ENCODE measurements at places on chromosomes 5 and 9.

DNA sequence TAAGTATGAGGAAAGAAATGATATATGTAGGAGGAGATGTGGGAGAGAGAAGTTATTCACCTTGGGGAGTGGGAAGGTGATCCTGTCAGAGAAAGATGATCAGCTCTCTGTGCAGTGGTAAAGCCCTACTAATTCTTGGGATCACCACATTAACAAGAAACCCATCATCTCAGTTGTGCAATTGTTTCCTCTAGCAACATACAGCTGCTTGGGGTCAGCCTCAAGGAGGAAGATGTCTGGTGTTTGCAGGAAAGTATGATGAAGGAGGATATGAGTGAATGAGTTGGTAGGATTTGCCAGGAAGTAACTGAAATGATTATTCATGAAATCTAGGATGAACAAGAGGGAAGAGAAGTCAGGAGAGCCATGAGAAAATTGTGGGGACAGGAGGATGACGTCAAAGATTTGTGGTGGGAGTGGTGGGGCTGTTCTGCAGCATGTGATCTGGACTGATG, 50.1 kb downstream of the TNFSF8 start:
- no peak for DNase-seq

DNA sequence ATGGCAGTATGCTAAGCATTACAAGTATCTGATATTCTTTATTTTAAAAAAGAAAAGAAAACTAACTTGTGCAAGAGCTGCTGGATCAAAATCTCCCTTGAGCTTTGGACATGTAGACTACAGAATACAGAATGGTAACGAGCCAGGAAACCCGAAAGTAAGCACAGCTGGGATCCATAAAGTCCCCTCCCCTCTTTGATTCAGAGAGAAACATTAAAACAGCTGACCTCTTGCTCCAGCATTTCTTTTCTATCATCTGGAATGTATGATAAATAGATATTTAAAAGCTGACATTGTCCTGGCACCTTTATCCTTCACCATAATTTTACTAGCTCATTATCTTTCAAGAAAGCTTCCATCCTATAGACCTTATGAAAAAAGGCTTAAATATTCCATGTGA, 28.2 kb upstream of the LPAR1 start:
- no peak for DNase-seq

DNA sequence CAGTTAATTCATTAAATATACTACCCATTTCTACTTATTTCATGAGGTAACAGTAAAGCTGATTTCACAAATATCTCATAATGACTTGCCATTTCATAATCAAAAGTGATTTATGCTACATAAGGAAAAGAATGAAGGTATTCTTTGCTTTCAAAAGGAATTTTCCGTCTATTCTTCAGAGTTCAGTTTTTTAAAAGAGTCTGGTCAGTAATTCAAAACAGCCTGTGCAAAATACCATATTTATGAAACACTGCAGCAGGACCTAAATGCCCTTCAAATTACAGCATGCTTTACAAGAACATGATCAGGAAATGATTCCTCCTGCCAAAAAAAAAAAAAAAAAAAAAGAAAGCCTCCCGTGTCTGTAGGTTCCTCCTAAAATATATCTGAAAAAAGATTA, 154.7 kb downstream of the KIAA0825 start:
- DNase-seq: no peak

GRCh38 chr5:93599399-93600120, 16.5 kb downstream of the NR2F1 start:
- no peak for DNase-seq

- DNase-seq: no peak
Observed at GRCh38 chr5:2901096-2901495, 149.6 kb upstream of the IRX2 start.

DNA sequence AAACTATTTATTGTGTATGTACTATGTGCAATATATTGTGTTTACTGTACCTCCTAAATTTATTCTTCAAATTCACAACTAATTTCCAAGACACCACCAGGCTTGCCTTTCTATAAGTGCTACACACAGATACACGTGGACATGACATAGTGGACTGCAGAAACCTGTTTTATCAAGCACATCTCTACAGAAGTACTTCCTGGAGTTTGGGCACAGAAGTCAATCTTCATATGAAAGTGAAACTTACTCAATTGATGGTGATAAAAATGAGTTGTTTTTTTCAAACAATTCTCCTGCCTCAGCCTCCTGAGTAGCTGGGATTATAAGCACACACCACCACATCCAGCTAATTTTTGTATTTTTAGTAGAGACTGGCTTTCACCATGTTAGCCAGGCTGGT, 57.6 kb downstream of the NLN start:
- DNase-seq: no peak

GRCh38 chr9:86402591-86402990, 48.4 kb upstream of the TUT7 start:
- no peak for DNase-seq

DNA sequence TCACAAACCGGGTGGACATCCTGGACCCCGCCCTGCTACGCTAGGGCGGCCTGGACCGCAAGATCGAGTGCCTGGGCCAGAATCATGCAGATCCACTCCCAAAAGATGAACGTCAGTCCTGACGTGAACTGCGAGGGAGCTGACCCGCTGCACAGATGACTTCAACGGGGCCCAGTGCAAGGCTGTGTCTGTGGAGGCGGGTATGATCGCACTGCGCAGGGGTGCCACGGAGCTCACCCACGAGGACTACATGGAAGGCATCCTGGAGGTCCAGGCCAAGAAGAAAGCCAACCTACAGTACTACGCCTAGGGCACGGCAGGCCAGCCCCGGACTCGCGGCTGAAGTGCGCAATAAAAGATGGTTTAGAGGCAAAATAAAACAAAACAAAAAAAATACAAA, 5.2 kb downstream of the SAXO1 start:
- DNase-seq: no peak

- DNase-seq: no peak
Observed at GRCh38 chr5:33445798-33446197, 5.0 kb downstream of the TARS1 start.

DNA sequence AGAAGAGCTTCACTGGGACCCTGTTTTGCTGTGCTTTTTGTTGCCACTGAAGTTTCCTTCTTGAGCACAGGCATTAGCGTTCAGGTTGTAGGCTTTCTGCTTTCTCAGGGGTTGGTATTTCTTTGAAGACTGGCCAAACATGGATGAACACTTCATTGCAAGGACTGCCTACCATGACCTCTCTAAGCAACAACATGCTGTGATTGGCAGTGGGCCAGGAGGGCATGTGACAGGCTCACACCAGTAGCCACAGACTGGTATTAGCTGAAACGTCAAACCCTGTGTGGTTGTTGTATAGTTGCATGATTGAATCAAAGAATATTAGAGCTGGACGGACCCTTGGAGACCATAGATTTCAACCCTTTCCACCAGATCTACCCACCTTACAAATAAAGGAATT, 20.0 kb upstream of the MLANA start:
- DNase-seq: no peak

DNA sequence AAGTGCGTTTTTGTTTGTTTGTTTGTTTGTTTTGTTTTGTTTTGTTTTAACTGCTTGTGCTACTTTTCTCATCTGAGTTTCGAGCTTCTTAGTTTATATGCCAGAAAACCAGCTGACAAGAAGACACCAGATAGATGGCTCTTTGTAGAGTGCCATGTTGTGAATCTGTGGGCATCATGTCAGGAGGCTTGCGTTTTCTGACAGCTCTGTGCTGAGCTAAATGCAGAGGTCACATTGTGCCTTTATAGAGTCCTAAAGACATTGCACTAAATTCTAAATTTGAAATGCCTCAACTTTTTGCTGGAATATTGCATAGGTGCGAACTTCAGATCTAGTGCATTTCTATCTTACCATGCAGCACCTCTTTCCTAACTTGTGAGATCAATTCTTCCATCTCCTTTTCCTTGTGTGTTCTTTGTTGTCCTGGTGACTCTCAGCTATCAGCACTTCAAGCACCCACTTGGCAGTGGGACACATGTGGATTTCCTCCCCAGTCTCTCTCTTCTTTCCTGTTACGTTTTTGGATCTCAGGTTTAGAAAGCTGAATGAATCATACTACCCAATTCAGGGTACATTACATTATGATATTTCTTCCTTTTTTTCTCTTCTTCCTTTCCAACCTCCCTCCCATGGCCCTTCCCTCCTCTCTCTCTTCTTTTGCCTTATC, 379.0 kb upstream of the RPS23 start:
- DNase-seq: no peak

DNA sequence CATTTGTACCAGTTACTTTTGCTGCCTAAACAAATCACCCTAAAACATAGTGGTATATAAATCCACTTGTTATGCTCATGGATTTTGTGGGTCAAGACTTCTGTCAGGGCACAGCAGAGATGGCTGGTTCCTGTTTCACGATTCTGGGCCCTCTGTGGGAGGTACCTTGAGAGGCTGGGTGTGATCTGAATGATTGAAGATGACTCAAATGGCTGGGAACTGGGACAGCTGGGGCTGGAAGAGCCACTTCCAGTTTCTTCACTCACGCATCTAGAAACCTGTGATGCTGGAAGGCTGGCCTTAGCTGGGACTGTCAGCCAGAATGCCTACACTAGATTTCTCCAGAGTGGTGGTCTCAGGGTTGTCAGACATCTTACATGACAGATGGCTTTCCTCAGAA, 88.1 kb downstream of the KIF4B start:
- no peak for DNase-seq

GRCh38 chr9:131530546-131530919, 530 bp downstream of the UCK1 start:
- no peak for DNase-seq

GRCh38 chr9:125972012-125972729, 225.0 kb downstream of the PBX3 start:
- no peak for DNase-seq

GRCh38 chr9:99807276-99807852, 14.3 kb upstream of the NR4A3 start:
- DNase-seq: no peak

DNA sequence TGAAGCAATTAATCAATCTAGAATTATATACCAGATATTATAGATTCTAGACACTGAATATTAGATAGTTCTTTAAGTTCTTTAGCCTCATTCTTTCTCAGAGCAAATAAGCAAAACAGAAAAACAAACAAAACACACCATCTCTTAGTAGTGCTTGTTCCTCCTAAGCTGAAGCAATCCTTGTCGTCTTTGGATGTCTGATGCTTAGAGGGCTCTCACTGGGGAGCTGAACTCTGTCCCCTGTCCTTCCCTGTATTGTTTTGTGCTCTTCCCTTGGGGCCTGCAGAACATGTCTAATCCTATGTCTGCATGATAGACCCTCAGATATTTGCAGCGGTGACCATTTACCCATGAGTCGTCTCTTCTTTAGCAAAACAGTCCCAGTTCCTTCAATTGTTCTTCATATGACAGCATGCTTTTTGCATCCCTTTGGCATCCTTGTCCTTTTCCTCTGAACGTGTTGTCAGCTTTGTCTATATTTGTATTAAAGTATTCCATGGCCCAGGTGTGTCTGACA, 114.3 kb downstream of the ARHGEF28 start:
- DNase-seq: no peak

- DNase-seq: no peak
Observed at GRCh38 chr5:90113108-90113507, 296.4 kb downstream of the CETN3 start.

DNA sequence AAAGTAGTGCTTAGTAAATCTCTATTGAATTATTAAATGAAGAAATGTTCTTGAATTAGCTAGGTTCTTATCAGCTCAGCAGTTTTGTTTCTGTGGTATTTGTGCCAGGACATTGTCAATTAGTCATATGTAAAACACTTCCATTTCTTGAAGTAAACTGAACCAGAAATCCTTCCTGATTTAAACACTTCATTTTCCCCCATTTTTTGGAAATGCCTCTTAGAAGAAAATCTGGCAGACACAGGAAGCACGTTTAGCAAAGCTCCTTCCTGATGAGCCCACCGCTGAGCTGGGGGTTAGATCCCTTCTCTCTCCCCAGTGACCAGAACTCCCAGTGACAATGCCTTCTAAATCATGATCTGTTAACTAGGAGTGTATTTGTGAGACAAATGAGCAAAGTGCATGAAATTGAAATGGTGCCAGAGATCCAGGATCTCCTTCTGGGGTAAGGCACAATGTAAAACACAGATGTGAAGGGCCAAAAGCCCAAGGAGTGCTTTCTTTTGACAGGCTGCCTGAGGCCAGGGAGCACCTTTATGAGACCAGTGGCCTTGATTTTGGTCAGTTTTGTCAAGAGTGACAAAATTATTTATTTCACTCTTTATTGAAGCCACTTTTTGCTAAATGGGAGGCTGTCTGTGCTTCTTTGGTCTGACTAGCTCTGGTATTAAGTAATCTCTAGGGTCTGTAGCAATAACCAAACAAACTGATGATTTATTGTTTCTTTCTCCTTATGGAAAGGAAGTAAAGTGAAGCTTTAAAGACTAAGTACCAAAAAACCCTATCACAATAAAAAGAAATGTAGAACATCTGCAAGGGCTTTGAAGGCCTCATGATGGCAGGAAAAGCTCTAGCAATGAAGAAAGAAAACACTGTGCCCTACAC, 25.5 kb upstream of the RUSC2 start:
- no peak for DNase-seq

GRCh38 chr5:142542906-142543305, 143.0 kb downstream of the FGF1 start:
- DNase-seq: no peak

- no peak for DNase-seq
Observed at GRCh38 chr5:23823521-23823920, 316.1 kb downstream of the PRDM9 start.

DNA sequence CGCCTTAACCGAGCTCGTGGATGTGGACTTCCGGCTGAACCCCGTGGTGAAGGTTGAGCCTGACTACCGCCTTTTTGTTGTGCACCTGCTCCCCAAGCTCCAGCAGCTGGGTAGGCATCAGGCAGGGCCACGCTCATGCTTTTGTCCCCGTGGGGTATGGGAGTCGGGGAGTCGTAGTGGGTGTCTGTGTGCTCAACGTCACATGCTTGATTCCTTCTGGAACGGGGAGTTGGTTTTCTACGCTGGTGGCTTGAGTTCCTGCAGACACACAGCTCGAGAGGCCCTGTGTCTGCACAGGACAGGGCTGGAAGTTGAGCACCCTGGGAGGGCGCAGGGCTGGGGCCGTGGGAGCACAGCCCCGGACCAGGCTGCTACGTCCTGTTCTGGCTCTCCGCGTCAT, 8.0 kb downstream of the CEP72 start:
- no peak for DNase-seq

DNA sequence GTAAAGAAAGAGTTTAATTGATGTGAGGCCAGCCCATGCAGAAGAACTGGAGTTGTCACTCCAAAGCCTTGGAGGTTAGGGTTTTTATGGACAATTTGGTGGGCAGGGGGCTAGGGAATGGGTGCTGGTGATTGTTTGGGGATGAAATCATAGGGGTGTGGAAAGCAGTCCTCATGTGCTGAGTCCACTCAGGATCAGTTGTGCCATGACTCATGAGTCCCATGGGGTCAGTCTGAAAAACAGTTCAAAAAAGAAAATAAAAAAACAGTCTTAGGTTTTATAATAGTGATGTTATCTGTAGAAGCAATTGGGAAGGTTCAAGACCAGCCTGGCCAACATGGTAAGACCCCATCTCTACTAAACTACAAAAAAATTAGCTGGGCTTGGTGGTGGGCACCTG, 162.3 kb downstream of the KDM4C start:
- no peak for DNase-seq

DNA sequence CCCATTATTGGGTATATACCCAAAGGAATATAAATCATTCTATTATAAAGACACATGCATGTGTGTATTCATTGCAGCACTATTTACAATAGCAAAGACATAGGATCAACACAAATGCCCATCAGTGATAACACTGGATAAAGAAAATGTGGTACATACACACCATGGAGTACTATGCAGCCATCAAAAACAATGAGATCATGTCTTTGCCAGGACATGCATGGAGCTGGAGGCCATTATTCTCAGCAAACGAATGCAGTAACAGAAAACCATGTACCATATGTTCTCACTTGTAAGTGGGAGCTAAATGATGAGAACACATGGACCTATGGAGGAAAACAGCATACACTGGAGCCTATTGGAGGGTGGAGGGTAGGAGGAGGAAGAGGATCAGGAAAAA, 402.4 kb downstream of the CSNK1G3 start:
- no peak for DNase-seq

All from activated naive CD8-positive, alpha-beta T cell treated with anti-CD3 and anti-CD28 coated beads, Interleukin-2, amount 50 U/mL, for 16 hours (primary cell).